Tongue (tissue), 3 donors: ENCODE measurements at places on chromosomes 2 and 18. TPM values are rescaled to one million over a fixed set of nuclear protein-coding genes. Genes with fewer than 3 reads are reported as not detected.

The INHBB gene
- 2.8 TPM for total RNA-seq

The XDH gene
- 0.21 TPM for total RNA-seq

The NTSR2 gene
- total RNA-seq, result not detected

The EIF4E2 gene
- total RNA-seq, result 127 TPM

The TANK gene
- total RNA-seq, result 63.8 TPM

The PCARE gene
- 3.3 TPM for total RNA-seq

The UGT1A5 gene
- total RNA-seq, result 0.51 TPM

The C2orf15 gene
- 0.92 TPM for total RNA-seq

The DSC1 gene
- 1.1 TPM for total RNA-seq

The MOCOS gene
- 0.31 TPM for total RNA-seq

The GAL3ST2 gene
- not detected for total RNA-seq

The SKA1 gene
- total RNA-seq, result 2.6 TPM

The TXNDC2 gene
- total RNA-seq, result not detected

The DSG4 gene
- total RNA-seq, result not detected

The STRADB gene
- total RNA-seq, result 25.1 TPM

The AQP12A gene
- total RNA-seq, result not detected

The POTEI gene
- 0.21 TPM for total RNA-seq

The PMAIP1 gene
- total RNA-seq, result 15.7 TPM

The LIMS2 gene
- total RNA-seq, result 15.0 TPM

The LYPD1 gene
- 3.6 TPM for total RNA-seq

The CCDC102B gene
- 19.6 TPM for total RNA-seq

The FBXO48 gene
- total RNA-seq, result 0.82 TPM

The PRPF40A gene
- 113 TPM for total RNA-seq

The NFATC1 gene
- total RNA-seq, result 18.6 TPM

The EMX1 gene
- total RNA-seq, result not detected

The GPBAR1 gene
- 0.92 TPM for total RNA-seq

The SERPINB2 gene
- total RNA-seq, result 9.7 TPM

The PTGR3 gene
- 33.7 TPM for total RNA-seq

The TMEM169 gene
- 1.4 TPM for total RNA-seq

The RTKN gene
- 42.1 TPM for total RNA-seq

The TMEM198 gene
- 2.9 TPM for total RNA-seq

The GMCL1 gene
- 14.9 TPM for total RNA-seq
